Naive B cell (primary cell): ENCODE measurements at places on chromosomes 5 and 9.

DNA sequence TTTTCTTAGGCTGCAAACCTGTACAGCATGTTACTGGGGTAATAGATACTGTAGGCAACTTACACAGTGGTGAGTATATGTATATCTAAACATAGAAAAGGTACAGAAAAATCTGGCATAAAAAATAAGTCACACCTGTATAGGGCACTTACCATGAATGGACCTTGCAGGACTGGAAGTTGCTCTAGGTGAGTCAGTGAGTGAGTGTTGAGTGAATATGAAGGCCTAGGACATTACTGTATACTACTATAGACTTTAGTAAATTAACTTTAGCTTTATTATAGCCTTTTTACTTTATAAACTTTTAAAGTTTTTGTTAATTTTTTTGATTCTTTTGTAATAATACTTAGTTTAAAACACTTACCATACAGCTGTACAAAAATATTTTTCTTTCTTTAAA lies 51.3 kb downstream of the DENND4C start:
- DNase-seq: no peak

DNA sequence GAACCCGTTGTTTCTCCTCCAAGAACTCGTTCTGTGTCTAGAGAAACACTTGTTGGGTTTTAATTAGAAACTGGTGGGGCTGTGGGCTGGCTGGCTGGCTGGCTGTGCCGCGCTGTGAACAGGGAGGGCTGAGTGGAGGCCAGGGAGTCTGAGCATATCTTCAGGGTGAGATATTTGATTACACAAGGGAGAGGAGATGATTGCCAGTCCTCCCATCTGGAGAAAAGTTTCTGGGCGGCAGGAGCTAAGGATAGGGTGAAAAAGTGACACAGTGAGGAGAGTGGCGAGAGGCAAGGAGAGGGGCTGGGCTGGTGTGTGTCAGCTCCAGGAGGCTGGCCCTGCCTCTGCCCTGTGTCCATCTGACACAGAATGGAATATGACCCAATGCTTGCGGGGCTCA lies 63.0 kb downstream of the GDNF start:
- DNase-seq: no peak

DNA sequence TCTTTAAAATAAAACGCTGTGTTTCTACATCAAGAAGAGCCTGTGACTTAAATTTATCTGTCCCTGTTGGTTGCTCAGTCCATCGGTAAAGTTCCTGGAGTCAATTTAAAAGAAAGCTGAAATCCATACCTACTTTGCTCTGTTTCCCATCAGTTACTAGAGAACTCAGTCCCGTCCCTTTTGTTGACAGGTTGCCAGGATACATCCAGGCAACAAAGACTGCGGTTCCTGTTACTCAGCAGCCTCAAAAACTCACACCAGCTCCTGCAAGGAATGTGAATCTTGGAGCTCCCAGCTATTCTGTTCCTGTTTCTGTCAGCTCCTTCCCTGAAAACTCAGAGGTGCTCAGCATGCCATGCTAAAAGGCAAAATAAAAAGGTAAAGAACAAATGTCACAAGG lies at the start of gene ZNF474:
Gene ZNF474 (plus strand): TSS at position 241 of the 400 bp plus-strand sequence. CDS start 22,445 bp downstream, outside the sequence.
- no peak for DNase-seq

DNA sequence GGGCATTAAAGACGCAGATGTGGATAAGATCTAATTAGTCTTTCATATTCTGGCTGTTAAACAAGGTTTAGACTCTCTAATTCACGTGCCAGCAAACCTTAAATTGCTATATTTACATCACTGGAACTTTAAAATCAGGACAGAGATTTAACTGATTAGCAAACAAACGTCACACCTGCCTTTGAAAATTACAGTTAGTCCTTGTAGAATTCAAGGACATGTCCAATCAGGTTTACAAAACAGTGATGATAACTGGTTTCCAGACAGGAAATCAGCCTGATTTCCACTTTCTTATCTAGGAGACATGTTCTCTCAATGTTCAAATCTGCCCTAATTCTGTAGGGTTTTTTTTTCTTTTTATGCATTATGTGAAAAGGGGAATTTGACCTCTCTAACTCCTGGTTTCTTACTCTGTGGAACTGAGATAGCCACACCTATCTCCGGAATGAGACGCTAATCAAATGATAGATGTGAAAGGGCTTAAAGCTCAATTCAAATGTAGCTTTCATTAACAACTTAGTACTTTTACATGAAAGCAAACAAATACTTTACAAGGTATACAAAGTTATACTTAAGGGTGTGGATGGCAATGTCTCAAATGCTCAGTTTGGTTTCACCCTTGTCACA lies 26.5 kb downstream of the SPINK5 start:
- DNase-seq: no peak

GRCh38 chr5:95035891-95036685 lies 248.8 kb downstream of the MCTP1 start:
- no peak for DNase-seq

GRCh38 chr5:14414656-14415023 lies 167.0 kb upstream of the OTULINL start:
- no peak for DNase-seq

GRCh38 chr5:181044093-181044599 lies 4.1 kb downstream of the BTNL9 start:
- no peak for DNase-seq

DNA sequence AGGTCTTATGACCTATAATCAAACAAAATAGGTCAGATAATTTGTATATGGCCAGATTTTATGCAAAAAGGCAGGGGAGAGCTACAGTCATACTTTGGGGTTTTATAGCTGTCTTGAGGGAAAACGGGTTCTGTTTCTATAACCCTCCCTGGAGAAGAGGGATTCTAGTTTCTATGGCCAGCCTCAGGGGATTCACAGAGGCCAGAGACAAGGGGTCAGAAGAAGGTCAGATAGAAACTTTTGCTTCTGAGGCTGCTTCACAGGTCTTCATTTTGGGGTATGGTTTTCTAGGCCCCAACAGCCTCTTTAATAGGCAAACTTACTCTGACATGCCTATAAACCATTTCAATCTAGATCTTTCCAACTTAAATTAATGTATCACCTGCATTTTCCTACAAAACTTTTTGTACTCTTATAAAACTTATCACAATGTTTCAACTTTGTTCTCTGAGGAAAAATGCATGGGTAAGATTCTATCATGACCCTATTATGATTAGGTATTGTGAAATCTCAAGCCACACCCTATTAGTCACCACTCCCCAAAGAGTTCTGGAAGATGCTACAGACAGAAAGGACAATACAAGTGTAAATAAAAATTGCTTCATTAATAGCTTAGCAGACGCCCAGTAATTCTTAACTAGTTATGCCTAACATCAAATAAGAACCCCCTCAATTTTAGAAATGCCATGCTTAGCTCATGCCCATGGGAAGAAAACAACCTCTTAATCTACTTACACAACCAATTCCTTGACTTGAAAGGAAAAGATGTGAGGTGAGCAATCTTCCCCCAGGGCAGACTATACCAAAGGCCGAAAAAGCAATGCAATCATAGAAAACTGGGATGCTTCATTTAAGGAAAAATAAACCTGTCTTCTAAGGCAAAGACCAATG lies 396.6 kb downstream of the TLR4 start:
- DNase-seq: no peak

GRCh38 chr5:1503241-1504068 lies 20.3 kb downstream of the LPCAT1 start:
- peak; percentile 71 for DNase-seq

DNA sequence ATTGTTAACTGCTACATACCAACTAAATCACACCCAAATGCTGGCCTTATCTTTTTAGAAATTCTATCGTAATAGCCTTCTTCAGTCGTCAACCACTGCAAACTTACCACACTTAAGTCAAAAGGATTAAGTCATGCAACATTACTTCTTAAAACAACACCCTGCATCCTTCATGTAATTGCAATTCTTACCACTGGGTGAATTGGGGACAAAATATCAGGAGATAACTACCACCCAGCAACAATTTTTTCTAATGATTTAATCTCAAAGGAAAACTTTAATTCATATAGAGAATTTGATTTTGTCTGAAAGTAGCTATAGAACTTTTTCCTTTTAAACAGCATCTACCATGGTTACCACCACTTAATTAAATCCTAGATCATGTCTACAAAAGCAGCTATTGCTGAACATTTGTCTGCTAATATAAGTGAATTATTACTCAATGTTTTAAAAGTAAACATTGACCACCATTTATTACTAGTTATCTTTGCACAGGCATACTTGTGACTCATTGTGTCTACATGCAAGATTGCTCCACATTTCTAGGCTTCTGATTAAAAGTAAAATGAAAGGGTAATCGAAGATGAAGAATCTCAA lies 10.5 kb downstream of the MLLT3 start:
- DNase-seq: no peak

GRCh38 chr5:11139217-11139865 lies 378.3 kb upstream of the DAP start:
- no peak for DNase-seq

GRCh38 chr5:51373880-51374523 lies 9.2 kb upstream of the ISL1 start:
- no peak for DNase-seq

- DNase-seq: no peak
Observed at GRCh38 chr5:87198010-87198409, 69.7 kb upstream of the RASA1 start.

DNA sequence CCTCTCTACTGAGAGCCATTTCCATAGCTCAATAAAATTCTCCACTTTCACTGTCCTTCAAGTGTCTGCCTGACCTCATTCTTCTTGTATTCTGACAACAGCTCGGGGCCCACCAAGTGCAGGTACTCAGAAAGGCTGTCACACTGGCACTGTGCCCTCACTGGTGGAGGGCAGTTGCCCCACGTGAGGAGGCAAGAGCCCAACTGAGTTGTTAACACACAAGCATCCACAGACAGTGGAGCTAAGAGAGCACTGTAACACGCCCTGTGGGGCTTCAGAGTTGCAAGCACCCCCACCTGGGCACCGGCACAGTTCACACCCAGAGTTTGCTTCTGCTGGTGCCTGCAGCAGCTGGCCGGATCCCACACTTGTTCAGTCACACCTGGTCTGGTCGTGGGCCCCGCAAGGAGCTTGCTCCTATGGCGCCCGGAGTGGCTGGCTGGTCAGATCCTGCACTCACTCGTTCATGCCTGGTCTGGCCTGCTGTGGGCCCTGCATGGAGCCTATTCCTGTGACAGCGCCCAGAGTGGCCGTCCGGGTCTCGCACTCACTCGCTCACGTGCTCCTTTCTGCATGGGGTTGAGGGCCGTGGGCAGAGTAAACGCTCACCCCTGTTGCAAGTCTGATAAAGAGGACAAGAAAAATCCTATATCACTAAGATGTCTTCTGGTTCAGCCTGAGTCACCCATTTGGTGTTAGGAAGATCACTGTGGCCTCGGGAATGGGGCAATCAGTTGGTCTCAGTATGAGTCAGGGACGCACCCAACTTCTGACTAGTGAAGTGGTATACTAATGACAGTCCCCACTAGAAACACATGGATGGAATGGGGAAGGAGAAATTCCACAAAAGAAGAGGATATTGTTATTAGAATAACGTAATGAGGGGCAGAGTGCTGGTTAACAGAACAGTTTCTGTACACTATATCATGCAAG lies 87.0 kb upstream of the CCNH start:
- no peak for DNase-seq

DNA sequence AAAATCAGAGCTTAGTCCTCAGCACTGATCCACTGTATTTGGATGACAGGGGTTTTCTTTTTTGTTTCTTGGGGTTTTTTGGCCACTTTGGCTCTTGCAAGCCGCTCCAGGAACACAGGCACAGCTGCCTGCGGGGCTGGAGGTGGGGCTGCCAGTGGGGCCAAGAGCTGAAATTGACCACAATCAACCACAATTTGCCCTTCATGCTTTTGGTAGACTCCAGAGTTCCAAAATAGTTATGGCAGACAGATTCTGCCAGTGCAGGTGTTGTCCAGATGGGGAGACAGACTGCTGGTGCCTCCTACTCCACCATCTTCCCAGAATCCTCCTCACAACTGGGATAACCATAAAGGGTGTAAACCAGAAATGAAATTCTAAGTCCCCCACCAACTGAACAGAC lies 36.5 kb downstream of the PLEKHG4B start:
- no peak for DNase-seq

DNA sequence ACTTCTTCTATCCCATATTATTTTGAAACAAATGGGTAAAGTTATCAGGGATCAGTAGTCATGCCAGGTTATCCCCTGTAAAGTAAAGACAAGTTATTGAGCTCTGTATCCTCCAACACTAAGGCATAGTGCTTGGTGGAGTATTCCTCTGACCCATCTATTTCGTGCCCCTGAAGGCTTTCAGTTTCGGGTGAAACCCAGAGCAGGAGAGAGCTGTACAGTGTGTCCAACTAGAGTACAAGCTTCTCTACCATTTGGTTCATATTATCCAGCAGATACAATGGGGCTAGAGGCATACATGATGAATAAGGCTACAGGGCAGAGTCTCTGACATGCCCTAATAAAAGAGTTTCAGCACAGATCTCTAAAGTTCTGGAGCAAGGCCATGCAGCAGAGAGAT lies 3.2 kb upstream of the SLC22A4 start:
- no peak for DNase-seq

- no peak for DNase-seq
Observed at GRCh38 chr9:136623016-136623841, 39.5 kb upstream of the EGFL7 start.

DNA sequence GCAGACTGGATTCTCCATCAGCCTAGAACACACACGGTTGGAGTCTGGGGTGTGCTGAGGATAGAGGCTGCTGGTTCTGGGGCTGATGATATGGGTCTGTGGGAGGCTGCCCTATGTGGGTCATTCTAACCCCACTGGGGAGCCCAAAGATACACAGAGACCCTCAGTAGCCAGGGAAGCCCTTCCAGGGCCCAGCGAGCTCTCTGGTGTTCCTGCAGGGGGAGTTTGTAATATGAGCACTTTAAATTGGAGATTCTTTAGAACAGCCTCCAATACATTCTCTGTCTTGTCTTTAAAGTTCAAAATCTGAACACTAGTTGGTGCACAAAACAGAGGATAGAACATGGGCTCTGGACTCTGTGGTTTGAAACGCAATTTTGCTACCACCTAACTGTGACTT lies 2.4 kb downstream of the ACTL7A start:
- DNase-seq: no peak

- DNase-seq: no peak
Observed at GRCh38 chr5:39588179-39588578, 163.4 kb upstream of the DAB2 start.

- no peak for DNase-seq
Observed at GRCh38 chr9:10548348-10548747, 64.5 kb downstream of the PTPRD start.

DNA sequence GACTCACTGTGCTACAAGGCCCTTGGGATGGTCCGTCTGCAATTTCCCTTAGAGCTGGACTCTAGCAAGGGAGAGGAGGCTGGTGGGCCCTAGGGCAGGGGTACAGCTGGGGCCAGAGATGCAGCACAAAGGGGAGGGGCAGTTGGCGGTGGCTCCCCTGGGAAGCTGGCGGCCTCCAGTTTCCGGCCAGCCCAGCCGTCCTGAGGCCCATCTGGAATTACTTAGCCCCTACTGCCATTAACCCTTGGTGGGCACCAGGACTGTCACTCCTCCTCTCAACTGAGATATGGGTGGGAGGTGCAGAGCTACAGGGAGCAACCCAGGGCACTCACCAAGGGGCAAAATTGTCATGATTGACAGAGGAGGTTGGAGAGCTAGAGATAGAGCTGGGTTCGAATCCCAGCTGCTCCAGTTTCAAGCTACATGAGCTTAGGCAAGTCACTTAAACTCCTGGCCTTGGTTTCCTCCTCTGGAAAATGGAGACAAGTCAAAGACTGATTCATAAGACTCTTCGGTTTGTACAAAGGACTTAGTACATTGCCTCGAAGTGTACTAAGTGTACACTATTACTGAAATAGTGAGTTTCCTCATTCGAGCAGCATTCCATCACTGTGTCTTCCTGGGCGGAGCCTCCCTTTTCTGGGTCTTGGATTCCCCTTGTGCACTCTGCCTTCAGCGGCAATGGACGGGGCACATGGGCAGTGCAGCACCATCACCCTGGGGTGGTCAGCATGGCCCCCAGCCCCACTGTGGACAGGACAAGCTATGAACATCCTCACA lies 2.7 kb upstream of the PDGFRB start:
- no peak for DNase-seq
